Right cardiac atrium (tissue), 5 donors: ENCODE measurements at places on chromosomes 6 and 20. TPM values are rescaled to one million over a fixed set of nuclear protein-coding genes. Genes with fewer than 3 reads are reported as not detected.

DNA sequence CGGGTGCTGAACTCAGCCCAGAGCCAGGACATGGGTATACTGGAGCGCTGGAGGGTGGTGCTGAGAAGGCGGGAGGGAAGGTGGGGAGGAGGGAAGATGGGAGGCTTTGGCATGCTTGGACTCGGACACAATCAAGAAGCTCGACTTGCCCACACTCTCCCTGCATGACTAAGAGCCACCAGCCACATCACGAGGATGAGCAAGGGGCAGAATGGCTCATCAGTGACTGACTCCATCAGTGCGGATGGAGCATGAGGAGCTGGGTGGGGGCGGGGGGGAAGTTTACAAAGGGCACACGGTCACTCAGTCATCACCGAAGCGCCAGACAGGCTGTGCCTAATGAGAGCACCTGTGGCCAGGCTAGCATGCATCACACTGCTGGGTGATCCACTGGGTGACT lies 222.8 kb downstream of the KIF16B start:
- DNase-seq, result no peak

- no peak for DNase-seq
Observed at GRCh38 chr6:13668291-13668928, 43.2 kb downstream of the RANBP9 start.

DNA sequence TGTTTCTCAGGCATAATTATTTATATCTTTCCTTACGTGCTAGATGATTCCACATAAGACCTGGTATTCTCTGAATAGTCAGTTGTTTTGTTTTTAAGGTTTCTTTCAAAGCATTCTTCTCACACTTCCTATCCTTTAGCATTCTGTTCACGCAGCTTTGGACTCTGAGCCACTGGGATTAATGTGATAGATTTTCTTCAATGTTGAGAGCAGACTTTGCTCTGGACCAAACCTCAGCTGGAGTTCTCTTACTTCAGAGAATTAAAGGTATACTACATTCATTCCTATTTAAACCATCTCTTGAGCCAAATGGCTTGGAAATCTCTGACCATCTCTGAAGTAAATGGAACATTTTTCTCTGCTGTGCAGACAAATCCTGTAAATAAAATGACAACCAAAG lies 70.7 kb upstream of the TRAF3IP2 start:
- no peak for DNase-seq

DNA sequence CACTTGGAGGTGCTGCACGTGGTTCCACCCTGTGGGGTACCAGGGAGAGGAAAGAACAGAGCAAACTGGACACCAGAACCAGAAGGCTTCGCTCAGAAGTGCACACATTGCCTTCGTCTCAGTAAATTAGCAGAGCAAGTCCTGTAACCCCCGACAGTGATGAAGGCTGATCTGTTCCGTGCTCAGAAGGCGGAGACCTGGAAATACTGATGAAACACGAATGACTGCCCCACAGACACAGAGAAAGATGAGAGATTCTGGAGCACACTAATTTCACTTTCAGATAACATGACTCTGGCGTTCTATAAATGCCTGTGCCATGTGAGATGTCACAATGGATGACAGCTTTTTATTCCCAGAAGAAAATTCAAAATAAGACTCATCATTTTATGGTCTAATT lies 44.2 kb upstream of the CCR6 start:
- DNase-seq, result no peak

DNA sequence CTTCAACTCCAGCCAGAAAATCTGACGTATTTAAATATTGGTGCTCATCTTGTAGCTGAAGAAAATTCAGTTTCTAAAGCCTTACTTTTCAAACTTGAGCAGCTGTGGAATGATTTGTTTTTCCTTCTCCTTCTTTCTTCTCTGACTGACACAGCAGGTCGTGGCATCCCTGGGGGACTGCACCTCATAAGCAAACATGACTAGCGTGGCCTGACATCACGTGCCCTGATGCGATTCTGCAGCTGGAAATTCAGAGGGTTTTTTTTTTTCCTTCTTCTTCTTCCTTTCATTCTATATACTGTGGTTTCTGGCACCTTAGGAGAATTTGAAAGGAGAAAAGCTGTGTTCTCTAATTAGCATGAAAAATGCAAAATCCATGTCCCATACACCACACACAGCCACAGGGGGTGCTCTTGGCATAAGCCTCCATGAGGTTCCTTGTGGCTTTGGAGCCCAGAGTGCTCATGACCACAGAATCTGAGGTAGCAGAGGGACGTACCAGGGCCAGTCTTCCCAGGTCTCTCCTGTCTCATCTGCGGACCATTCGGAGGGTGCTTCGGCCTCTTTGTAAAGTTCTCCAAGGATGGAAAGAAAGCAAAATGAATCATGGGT lies 258.5 kb upstream of the CDH4 start:
- no peak for DNase-seq

GRCh38 chr6:33112148-33112547 lies 36.4 kb downstream of the HLA-DPB1 start:
- no peak for DNase-seq

- DNase-seq, result no peak
Observed at GRCh38 chr6:64553249-64553786, 917.7 kb downstream of the PHF3 start.

Gene PTCHD4
- 0.49 TPM for total RNA-seq

Gene ADGRB3
- 1.5 TPM for total RNA-seq

Gene TLDC2
- not detected for total RNA-seq
